ENCODE measurements at places on chromosomes 13 and 19. TPM values are rescaled to one million over a fixed set of nuclear protein-coding genes. Genes with fewer than 3 reads are reported as not detected.

The CGB1 gene
- total RNA-seq, result not detected

DNA sequence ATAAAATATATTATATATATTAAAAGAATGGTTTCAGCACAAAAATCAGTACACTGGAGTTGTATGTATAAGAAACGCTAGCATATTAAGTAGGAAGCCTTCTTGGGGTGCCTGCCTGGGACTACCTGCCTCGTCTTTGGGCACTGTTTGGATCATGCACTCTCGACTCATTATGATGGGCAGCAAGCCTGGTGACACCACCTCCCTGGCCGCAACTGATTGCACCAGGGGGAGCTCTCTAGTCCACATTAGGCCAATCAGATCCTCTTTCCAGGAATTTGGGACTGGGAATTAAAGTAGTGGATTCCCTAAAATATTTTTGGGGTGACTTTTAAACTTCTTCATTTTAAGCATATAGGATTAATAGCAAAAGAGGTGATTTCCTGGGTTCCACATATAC, 56.0 kb upstream of the RGCC start:
- no peak for DNase-seq

DNA sequence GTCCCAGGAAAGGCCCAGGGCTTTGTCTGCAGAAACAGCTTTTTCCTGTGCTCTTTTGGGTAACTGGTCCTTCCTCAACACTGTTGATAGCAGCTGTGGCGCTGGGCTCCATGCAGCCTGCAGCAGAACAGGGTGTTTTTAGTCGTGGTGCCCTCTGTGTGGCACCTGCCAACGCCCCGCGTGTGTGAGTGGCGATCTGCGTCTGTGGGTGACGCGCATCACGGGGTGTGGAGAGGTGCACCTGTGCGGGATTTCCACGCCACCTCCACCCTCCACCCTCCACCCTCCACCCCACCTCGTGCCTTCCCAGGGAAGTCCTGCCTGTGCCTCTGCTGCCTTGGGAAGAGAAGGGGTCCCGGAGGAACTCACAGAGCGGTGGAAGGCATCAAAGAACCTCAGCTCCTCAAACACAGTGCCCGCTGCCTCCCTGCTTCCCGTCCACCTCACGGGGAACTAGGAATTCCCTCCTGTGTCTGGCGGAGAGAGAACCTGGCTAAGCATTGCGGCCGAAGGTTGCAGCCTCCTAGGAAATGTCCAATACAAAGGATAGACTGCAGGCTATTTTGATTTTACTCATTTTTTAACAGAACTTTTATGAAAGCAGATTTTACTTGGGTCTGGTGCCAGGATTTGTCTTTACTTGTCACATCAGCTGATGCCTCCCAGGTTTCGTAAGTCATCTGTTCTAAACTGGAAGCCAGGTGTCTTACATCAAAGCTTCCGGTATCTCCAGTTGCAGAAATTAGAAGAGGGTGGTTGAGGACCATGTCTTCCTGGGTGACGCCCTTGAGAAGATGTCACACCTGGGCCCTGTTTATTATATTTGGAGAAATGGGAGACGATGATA, 84.0 kb downstream of the ATP11A start:
- no peak for DNase-seq

- no peak for DNase-seq
Measured at GRCh38 chr13:51041710-51042109, 69.4 kb downstream of the C13orf42 start.

- DNase-seq, result no peak
Measured at GRCh38 chr19:50266896-50267295, 62.3 kb downstream of the KCNC3 start.

DNA sequence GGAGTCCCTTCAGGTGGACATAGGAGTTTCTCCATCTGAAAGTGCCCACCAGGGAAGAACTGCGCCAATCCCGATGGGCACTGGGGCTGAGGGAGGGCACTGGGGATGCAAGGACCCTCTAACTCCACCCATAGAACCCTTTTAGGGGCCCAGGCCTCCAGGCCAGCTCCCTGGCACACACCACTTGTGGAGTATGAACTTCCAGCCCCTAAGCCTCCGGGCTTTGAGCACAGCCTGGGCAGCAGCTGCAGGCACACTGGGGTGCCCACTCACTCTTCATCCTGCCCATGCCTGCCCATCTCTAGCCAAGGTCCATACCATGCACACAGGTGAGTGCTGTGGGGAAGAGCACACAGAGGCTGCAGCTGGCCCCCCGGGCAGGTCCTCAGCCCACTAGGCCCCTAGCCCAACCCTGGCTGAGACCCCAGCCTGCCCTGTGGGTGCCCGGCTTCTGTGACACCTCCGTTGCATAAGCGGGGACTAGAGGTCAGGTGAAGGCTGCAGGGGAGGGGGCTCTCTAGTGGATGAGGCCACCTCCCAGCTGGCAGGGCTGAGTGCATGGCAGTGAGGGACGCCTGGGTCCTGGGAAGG, 14.6 kb upstream of the SLC7A10 start:
- DNase-seq, result no peak

GRCh38 chr13:78689011-78689410, 30.1 kb upstream of the OBI1 start:
- no peak for DNase-seq

DNA sequence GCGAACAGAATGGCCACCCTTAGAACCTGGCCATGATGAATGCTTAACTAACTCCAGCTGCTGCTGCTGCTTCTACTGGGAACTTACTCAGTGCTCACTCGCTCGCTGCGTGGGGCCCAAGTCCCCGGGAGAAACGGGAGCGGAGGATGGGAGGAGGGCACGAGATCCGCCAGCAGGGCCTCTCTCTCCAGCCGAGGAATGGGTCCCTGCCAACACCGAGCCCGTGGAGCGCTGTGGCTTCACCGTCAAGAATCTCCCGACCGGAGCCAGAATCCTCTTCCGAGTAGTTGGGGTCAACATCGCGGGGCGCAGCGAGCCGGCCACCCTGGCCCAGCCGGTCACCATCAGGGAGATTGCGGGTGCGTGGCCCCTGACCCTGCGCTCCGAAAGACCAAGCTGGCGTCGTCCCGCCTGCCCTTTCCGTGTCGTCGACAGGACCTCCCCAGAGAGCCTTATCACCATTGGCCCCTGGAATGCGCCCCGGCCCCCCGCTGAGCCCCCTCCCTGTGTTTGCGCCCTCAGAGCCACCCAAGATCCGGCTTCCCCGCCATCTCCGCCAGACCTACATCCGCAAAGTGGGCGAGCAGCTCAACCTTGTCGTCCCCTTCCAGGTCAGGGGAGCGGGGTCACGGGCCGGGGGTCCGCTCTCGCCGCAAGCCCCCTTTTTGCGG, 17.8 kb upstream of the EMC10 start:
- no peak for DNase-seq

- no peak for DNase-seq
Measured at GRCh38 chr13:50370303-50370950, 355.2 kb downstream of the KCNRG start.

DNA sequence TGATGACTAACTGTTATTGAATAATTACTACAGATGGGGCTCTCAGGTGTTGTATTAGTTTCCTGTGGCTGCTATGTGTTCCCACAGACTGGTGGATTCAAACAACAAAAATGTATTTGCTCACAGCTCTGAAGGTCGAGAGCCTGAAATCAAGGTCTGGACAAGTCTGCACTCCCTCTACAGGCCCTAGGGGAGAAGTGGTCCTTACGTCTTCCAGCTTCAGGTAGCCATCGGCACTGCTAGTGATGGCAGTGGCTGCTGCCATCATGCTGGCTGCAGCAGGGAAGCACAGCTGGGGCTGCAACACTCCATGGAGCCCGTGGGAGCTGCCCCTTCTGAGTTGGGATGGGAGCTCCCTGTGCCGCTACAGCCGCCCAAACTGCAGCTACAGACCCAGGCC, 1.9 kb downstream of the TEX26 start:
- no peak for DNase-seq

DNA sequence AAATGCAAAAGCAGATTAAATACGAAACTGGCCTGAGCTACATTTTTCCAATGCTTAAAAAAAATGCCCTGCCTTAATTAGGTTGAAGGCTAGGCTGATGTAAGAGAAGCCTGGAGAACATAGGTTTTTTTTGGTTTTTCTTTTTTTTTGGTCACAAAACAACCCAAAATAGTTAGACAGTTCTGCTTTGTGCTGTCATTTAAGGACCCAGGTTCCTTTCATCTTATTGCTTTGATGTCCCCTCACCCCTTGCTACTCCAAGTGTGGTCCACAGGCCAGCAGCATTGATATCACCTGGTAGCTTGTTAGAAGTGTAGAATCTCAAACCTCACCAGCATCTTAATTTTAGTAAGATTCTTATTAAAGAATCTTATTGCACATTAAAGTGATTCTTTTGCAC, 14.4 kb downstream of the TDRD3 start:
- no peak for DNase-seq

- no peak for DNase-seq
Measured at GRCh38 chr13:48400850-48401291, 12.0 kb downstream of the LPAR6 start.

The KIR3DL1 gene
- total RNA-seq, result not detected

DNA sequence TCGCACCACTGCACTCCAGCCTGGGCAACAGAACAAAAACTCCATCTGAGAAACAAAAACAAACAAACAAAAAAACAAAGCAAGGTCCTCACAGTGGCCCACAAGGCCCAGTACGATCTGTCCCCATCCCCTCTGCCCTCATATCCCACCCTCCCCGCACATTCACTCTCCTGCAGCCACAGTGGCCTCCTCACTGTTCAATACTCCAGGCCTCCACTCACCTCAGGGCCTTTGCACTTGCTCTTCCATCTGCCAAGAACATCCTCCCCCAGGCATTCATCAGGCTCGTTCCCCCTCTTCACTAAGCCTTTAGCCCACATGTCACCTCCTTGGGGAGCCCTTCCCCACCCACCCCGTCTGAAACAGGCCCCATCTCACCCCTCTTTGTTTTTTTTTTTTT, 4.6 kb downstream of the TMEM143 start:
- DNase-seq, result no peak

DNA sequence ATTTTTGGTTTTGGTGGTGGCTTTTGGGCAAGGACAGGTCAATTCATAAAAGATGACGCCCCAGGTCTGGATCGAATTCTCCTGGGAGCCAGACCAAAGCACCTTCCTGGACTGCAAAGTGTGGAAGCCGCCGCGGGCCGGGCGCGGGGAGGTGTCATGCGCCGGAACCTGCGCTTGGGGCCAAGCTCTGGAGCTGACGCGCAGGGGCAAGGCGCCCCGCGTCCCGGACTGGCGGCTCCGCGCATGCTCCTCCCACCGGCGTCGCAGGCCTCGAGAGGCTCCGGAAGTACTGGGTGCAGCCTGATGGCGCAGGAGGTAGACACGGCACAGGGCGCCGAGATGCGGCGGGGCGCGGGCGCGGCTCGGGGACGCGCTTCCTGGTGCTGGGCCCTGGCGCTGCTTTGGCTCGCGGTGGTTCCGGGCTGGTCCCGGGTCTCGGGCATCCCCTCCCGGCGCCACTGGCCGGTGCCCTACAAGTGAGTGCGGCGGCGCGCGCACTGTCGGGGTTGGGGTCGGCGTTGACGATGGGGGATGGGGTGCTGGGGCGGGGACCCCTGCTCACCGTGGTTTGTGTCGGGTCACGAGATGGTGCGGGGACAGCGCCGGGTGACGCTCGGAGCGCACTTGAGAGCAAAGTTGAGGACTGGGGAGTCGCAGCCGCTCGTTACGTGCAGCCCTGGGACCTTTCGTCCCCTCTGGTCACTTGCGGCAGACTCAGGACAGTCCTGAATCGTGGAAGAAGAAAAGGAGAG, at the start of gene CLN5:
Gene CLN5, plus strand, starts transcription at position 286 of the 752 bp plus-strand sequence. Its CDS starts 18 bp downstream, at position 304.
- peak; percentile 96 for DNase-seq

The RAX2 gene
- total RNA-seq, result not detected

GRCh38 chr13:44765001-44765471, 188.9 kb upstream of the TSC22D1 start:
- DNase-seq, result no peak

DNA sequence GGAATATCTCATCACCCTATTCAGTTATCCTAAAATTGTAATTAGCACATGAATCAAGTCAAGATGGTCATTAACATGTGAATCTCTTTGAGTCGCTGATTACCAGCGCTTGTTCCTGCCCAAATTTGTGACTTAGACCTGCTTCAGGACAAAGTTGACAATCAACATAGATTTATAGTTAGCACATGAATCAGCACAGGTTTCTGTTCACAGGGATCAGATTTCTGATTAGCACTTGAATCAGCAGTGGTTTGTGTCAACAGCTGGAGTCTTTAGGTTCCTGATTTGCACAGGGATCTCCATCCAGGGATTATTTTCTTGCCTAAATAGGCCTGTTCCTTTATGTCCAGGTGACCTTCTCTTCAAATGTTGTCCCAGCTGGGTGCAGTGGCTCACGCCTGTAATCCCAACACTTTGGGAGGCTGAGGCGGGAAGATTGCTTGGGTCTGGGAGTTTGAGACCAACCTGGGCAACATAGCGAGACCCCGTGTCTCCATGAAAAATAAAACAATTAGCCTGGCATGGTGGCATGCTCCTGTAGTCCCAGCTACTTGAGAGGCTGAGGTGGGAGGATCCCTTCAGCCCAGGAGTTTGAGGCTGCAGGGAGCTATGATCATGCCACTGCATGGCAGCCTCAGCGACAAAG, 3.8 kb upstream of the LRFN3 start:
- DNase-seq, result no peak

The SARS2 gene
- total RNA-seq, result 21.0 TPM

DNA sequence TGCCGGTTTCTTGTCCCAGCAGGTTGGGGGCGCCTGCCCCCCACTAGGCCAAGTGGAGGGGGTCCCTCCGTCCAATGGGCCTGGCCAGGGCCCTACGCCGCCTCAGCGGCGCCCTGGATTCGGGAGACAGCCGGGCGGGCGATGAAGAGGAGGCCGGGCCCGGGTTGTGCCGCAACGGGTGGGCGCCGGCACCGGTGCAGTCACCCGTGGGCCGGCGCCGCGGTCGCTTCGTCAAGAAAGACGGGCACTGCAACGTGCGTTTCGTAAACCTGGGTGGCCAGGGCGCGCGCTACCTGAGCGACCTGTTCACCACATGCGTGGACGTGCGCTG, 6.2 kb downstream of the KCNJ14 start:
- DNase-seq, result no peak

DNA sequence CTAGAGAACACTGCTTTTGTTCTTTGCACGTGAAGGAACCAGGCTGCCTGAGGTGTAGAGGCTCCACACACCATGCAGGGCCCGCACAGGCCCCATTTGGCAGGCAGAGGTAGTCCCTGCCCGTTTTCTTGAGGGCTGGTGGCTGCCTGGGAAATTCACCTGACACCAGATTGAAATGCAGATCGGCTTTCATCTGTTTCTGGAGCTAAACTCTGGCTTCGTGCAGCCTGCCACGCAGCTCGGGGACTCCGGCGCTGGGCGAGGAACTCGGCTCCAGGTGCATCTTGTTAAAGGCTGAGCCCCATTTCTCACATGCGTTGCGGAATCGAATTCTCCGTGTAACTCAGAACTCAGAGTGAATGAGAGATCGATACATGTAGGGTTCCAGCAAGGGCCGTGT, 37.7 kb downstream of the ATP11A start:
- no peak for DNase-seq

- DNase-seq, result no peak
Measured at GRCh38 chr19:29491491-29491890, 34.3 kb upstream of the VSTM2B start.

The CD22 gene
- total RNA-seq, result not detected

Data from heart left ventricle (tissue), 16 donors.